CD14-positive monocyte (primary cell): ENCODE measurements at places on chromosomes 2 and 18.

- DNase-seq, result no peak
These were observed 16.5 kb upstream of the TEX51 start for GRCh38 chr2:126882181-126882580.

DNA sequence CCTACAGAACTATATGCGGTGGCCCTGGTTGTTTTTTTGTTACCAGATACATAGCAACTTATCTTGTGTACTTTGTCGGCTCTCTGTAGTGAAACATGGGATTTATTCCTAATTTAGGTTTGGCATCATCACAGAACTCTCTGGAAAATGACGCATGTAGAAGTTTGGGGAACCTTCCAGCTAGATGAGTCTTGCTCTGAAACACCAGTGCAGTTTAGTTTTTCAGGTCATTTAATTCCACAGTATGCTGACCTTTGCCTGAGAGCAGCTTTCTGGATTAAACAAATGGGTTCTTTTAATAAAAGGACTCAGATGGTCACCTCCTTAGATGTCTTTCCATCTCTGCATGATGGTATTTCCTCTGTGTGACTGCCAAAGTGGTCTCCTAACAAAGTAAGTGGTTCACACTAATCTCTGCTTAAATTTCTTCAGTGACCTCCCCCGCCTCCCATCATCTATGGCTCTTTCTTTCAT lies 39.9 kb downstream of the MYO3B start:
- no peak for DNase-seq

- no peak for DNase-seq
These were observed 536 bp downstream of the XDH start for GRCh38 chr2:31413862-31414550.

GRCh38 chr2:40668425-40668824 lies 216.5 kb upstream of the SLC8A1 start:
- DNase-seq, result peak; percentile 50

- no peak for DNase-seq
These were observed 6.9 kb upstream of the RALB start for GRCh38 chr2:120245520-120246332.

DNA sequence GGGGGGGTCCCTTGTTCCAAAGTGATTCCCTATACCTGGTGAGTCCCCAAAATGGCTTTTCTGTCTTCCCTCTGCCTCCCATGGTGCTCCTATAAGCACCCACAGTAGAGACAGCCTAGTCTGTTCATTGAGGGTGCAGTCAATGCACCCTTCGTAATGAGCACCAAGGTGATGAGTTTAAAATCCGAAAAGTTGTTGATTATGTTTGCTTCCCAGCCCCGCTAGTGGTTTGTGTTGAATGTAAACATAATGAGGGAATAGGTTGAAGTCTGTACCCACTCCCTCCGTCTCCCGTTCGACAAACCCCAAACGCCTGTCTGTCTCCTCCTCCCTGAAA lies 2.3 kb downstream of the FOSL2 start:
- no peak for DNase-seq

- DNase-seq, result peak; percentile 57
These were observed 459.5 kb downstream of the DLGAP1 start for GRCh38 chr18:3995476-3996102.

- no peak for DNase-seq
These were observed 360.3 kb downstream of the CLIP4 start for GRCh38 chr2:29475499-29475898.

DNA sequence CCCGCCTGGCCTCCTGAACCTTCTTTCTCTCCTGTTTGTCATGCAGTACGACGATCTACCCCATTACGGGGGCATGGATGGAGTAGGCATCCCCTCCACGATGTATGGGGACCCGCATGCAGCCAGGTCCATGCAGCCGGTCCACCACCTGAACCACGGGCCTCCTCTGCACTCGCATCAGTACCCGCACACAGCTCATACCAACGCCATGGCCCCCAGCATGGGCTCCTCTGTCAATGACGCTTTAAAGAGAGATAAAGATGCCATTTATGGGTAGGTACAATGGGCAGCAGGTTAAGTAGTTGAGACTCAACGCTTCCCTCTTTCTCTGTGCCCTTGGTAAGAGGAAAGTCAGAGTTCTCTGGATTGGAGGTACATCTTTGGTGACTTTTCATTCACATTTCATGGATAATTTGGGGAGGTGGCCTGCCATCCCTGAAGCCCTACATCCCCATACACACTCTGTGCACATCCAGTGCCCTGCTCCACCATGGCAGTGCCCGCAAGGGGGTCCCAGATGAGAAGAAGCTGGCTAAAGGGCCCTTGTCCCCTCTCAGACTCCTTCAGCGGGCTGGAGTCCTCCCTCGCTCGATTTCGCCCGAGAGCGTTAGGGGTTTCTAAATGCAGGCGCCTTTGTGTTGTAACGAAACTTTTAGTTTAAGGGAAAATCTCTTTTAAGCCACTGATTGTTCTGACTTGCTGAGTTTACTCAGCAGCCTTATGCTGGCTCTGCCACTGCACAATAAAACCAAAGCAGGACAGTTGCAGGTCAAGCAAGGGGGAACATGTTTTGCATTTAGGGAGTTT lies 3.0 kb downstream of the MEIS1 start:
- DNase-seq, result no peak

GRCh38 chr18:38940863-38941531 lies 1375.4 kb upstream of the CELF4 start:
- DNase-seq, result peak; percentile 66

- peak; percentile 50 for DNase-seq
These were observed 43.3 kb upstream of the SERPINB2 start for GRCh38 chr18:63844254-63844653.

GRCh38 chr2:98771721-98772524 lies 41.0 kb upstream of the MGAT4A start:
- DNase-seq, result no peak

- DNase-seq, result no peak
These were observed 93.7 kb upstream of the WDR75 start for GRCh38 chr2:189347540-189347939.

- no peak for DNase-seq
These were observed 33.3 kb downstream of the DSEL start for GRCh38 chr18:67483237-67483636.

- DNase-seq, result no peak
These were observed 83.0 kb downstream of the NEB start for GRCh38 chr2:151651274-151651673.

DNA sequence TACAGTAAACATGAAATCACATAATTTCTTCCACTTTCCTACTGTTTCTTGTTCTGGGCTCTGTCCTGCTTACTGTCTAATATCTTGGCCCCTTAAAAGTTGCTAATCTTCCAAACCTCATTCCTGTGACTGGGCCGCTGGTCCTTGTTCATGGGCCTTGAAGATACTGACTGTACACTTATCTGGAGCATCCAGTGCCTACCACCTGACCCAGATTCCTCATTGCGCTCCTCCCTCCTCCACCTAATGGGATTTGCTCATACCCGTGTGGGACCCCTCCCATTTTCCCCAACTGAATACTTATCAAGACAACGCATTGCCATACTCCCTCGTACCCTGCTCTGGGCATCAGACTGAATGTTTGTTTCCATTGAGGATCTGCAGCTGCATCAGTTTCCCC lies 6.1 kb upstream of the IL37 start:
- DNase-seq, result no peak

GRCh38 chr2:195561116-195561921 lies 95.7 kb upstream of the SLC39A10 start:
- peak; percentile 63 for DNase-seq

DNA sequence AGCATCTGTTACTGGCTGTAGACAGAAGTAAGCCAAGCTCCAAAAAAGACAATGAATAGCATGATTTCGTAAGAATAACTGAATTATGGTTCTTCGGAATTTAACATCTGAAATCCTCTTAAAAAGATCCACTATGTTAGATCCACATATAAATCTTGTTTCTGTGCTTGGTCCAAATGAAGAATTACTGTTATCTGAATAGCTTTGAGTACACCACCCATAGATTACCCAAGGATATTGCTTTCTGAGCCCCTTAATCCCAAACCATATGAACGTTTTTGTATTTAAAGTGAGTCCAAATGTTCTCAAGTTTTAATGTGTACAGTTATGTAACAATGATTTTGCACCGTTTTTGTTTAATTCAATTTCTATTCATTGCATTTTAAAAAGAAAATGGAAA lies 124.9 kb downstream of the DSC3 start:
- no peak for DNase-seq

DNA sequence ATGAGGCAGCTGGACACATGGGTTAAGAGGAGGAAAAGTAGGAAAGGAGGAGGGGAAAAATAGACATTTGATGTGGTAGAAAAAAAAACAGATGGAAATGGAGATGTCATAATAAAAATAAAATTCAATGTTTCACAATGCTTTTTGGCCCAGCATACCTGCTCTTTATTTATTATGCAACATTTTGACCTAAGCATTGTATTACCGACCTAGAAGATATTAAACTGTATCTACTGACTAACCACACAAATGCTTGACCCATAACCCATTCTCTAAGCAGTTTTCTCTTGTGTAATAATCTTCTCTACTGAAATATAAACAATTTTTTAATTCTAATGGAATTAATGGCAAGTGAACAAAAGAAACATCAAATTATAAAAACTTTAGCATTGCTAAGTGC lies 362.3 kb downstream of the FBXO15 start:
- no peak for DNase-seq

DNA sequence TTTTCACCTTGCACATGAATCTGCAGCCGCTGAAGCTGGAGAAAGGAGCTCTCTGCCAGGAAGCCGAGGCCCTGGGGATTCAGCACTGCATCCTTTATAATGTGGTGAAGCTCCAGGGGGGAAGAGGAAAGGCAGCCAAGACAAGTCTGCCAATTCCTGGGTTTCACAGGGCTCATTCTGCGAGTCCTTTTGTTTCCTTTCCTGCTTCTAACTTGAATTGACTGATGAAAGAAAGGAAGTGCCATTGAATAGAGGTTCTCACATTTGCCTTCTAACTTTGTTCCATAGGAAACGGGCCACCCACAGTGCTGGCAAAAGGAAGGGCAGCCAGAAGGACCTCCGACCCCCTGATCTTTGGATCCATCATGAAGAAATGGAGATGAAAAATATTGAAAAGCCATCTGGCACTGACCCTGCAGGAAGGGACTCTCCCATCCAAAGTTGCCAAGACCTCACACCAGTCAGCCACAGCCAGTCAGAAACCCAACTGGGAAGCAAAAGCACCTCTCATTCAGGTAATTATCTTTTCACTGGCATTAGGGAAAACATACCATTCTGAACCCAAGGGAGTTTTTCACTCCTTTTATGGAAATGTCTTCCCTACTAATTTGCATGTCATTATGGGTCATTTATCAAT lies 765.4 kb downstream of the MBD2 start:
- DNase-seq, result no peak

GRCh38 chr2:23720705-23721453 lies 206.0 kb downstream of the ATAD2B start:
- DNase-seq, result no peak

DNA sequence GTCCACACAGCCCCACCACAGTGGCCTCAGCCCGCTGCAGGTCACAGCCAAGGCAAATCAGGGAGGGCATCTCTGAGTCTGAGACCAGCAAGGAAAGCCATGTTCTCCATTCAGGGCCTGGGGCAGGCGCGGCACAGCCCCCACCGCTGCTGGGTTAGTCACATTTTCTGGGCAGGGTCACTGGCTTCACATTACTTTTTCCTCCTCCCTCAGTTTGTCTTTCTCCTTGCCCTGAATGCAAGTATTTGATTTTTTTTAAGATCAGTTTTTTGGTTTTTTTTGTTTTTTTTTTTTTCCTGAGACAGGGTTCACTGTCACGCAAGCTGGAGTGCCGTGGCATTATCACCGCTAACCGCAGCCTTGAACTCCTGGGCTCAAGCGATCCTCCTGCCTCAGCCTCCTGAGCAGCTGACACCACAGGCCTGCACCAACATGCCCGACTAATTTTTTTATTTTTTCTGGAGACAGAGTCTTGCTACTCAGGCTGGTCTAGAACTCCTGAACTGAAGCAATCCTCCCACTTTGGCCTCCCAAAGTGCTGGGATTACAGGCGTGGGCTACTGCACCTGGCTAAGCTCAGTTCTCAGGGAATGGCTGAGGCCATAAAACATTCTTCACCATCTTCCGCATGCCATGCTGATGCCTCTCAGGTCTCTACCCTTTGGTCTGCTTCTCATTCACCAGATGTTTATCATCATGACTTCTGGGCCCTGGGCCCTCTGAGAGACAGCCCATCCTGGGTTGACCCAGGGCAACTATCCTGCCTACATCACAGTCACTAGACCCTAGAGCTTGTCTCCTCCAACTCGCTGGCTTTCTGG lies 628 bp upstream of the CAPG start:
- peak; percentile 51 for DNase-seq

- DNase-seq, result peak; percentile 77
These were observed at the start of gene GAD1 for GRCh38 chr2:170816504-170817092. TSS of gene GAD1 (plus strand) at chr2:170816887. CDS start at chr2:170818592, 1,705 bp downstream.

DNA sequence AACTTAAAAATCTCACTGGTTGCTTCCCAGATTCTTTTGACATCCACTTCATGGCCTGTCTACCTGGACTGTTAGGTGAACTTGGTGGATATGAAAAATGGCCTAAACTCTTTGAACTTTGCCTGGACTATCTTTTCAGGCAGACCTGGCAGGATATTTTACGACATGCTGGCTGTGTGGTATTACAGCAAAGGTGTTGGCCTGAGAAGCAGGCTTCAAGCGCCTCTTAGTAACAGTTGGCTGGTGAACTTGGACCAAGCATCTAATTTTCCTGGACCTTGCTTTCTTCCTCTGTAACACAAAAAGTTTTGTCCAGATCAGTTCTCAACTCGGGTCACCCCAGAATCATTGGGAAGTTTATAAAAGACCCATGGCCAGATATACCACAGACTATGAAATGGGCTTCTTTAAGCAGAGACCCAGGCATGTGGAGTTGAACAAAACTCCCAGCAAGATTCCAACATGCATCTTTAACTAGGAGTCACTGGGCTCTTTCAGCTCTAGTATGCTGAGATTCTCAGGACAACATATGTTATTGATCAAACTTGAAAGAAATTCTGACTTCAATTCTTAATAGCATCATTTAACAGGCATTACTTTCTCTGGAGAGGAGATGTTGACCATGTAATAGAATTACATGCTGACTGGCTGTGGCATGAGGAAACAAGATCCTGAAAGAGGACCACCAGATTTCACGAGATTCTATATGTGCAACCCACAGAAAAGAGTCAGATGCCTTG lies 4.4 kb downstream of the LYPD1 start:
- DNase-seq, result no peak

DNA sequence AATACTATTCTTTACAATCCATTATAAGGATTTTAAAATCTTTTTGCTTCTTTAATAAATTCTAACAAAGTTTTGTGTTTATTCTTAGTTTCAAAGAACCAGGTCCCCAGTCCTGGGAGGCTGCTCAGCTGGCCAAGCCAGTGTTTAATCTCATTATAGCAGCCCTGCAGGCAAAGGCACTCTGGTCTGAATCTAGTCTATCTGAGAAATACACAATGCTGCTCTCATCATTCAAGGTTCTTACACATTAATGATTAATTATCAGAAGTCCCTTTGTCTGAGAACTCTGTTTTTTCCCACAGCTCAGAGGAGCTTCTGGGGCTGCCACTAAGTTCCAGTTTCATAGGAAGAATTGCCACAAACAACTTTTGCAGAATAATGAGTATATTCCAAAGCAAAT lies 27.7 kb downstream of the KCTD18 start:
- no peak for DNase-seq

- DNase-seq, result peak; percentile 25
These were observed 101.0 kb downstream of the HS6ST1 start for GRCh38 chr2:128217671-128218070.
